CD4-positive, alpha-beta T cell treated with Interleukin-12 subunit alpha and Interleukin-12 subunit beta, for 1 hour (primary cell): ENCODE measurements at places on chromosomes 7 and 10.

DNA sequence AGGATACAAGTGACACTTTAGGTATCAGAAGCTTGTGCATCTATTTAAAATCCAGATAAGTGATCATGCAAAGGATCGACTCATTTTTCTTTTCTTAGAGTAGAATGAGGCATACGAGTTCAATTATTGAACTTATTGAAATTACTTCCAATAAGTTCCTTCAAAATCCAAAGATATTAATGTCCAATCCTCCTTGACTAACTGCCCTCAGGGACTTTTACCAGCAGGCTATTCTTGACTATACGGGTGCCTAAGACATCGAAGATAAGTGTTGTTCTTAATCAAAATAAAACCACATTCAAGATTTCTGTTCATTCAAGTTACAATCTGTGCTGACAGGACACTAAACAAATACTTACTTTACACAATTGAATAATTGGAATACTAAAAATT, 74.5 kb upstream of the SP4 start:
- no peak for DNase-seq

DNA sequence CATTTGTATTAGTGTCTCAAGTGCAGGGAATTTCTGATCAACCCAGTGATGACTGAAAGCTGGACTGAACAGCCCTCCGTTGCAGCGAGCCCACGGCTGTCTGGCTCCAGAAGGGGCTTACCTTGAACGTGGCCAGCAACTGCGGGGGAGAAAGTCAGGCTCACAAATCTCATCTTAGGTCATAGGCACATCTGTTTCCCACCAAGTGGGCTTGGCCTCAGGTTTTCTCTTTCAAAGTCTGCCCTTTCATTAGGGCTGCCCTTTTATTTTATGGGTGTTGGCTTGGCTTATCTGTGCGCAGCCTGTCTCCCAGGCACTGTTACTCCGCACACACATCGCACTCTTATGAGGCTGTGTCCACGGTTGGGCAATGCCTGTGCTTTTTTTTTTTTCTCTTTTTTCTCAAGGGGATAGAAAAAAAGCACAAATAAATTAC, 178.0 kb downstream of the JCAD start:
- no peak for DNase-seq

- DNase-seq: no peak
Observed at GRCh38 chr7:26670290-26670689, 194.1 kb downstream of the SKAP2 start.

DNA sequence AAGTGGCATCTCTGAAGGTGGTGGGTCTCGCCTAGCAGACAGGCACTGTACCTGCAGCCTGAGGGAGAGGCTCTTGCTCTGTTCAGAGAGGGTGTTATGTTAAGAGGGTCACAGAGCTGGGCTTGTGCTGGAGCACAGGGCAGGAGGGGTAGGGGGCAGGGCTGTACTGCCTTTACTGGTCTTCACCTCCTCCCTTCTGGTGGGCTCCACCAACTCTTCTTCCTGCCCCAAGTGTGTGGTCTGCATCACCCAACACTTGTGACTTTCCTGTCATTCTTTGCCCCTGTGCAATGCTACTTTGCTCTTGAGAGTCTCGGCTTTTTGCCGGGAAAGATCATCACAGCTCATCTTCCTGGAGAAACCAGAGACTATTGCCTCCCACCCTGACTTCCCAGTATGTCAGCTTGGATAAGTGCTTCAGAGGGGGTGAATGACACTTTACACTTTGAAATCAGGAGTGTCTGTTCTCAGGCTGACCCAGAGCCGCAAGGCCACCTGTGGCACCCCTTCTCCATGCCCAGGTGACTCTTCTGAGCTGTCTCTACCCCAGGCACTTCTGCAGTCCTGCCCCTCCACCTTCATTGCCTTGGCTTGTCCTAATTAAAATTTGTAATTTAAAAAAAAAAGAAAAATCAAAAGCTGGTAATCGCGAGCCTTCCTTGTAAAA, 38.4 kb upstream of the IKZF1 start:
- peak; percentile 15 for DNase-seq

GRCh38 chr10:7470371-7470770, 59.5 kb upstream of the SFMBT2 start:
- DNase-seq: no peak
